ENCODE measurements at places on chromosomes 5 and 9.

DNA sequence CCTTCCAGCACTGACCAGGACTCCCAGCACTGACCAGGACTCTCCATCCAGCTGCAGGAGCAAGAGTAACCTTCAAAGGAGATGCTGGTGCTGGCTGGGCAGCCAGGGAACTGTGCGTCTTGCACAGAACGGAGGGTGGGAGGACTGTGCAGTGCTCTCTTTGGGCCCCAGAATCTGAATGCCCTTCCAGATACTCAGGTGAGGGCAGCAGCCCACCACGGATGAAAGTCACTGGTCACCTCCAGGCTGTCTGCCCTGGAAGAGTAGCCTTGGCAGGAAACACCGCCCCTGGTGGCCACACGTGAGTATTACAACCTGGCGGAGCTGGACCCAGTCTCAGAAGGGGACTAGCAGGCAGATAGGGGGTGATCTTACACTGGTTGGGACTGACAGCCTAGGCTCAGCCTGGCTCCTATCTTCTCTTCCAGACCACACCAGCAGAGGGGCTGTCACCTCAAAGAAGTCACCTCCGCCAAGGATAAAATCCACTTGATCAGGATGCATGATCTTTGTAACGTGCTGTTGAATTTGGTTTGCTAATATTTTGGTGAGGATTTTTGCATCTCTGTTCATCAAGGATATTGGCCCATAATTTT is 4.8 kb upstream of the SARDH start:
- peak; percentile 95 for DNase-seq

DNA sequence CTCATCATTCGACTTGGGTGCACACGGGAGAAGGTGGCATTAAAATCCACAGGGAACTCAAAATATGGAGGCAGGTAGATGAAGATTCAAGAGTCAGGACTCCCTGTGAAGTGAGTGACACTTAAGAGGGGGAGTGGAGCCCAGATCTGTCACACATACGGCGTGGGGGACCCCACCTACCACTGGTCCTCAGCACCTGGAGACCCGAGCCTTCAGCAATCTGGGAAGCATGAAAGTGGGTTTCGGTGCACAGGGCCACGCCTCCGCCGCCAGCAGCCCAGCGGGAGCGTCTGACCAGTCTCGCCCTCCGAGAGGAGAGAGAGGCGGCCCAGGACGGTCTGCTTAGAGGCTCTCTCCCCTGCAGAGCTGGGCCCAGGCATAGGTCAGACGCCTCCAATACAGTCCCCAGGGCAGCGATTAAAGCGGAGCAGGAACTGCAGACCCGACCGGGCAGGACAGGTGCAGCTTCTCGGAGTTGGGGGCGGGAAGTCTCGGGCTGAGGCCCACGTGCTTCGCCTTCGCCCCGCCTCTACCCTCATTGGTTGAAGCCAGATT is 639 bp upstream of the SLC2A8 start:
- DNase-seq: no peak

DNA sequence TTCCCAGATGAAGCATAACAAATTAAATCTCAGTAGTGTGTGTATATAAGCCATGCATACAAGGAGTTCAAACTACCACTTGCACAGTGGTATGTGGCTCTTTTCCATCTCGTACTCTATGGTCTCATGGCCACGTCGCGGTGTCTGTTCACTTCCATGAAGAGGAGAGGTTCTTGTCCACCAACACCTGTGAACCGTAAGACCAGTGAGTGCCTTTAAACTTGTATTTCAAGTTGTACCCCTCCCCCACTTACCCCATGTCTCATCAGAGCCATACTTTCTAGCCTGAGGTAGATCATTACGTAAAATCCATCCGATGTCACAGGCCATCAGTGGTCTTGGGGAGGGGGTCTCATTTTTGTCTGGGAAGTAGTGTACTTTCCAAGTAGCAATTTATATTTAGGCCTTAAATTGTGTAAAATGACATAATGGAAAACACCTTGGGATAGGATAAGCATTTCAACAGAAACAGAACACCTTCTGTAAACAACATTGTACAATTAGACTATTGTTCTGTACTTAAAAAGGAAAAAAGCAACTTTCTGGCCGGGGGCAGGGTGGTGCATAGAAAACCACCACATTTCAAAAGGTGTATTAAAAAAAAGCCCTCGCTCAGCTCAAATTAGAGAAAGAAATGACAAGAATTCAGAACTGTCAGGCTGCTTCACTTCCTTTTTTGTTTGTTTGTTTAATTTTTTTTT is 163.0 kb downstream of the SMARCA2 start:
- DNase-seq: no peak

- no peak for DNase-seq
These were observed 691.0 kb downstream of the PTPRD start for GRCh38 chr9:9921805-9922204.

DNA sequence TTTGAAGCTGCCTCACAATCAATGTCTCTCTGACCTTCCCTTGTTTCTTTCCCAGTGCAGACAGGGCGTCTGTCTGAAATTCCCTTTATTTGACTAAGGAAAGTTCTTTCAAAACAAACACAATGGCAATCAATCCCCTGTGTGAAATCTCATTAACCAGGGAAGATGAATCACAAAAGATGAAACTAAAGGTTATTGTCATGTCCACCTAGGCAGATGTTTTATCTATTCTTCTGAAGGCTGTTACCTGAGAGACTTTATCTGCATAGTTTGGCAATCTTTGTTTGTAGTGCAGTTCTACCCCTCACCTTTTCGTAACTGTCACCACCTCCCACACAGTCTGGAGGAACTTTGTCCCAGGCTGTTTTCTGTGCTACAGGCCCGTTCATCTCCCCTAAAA is 217.5 kb upstream of the RIOK2 start:
- DNase-seq: no peak

- no peak for DNase-seq
These were observed 2.4 kb downstream of the GLIPR2 start for GRCh38 chr9:36138901-36139300.

GRCh38 chr5:146849694-146850303 is 28.8 kb downstream of the PPP2R2B start:
- no peak for DNase-seq

DNA sequence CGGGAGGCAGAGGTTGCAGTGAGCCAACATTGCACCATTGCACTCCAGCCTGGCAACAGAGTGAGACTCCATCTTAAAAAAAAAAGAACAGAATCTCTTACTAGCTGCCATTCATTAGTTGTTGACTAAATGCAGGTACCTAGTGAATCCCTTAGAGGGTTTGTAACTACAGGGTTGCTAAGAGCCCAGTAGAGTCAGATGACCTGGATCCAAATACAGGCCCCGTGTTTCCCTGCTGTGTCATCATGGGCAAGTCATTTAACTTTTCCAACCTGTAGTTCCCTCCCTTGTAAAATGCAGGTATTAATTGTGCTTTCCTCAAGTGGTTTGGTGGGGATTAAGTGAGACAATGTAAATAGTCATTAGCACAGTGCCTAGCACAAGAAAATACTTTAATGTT is 32.8 kb downstream of the PLAC8L1 start:
- DNase-seq: no peak

- no peak for DNase-seq
These were observed 13.2 kb upstream of the C5orf58 start for GRCh38 chr5:170219615-170220014.

DNA sequence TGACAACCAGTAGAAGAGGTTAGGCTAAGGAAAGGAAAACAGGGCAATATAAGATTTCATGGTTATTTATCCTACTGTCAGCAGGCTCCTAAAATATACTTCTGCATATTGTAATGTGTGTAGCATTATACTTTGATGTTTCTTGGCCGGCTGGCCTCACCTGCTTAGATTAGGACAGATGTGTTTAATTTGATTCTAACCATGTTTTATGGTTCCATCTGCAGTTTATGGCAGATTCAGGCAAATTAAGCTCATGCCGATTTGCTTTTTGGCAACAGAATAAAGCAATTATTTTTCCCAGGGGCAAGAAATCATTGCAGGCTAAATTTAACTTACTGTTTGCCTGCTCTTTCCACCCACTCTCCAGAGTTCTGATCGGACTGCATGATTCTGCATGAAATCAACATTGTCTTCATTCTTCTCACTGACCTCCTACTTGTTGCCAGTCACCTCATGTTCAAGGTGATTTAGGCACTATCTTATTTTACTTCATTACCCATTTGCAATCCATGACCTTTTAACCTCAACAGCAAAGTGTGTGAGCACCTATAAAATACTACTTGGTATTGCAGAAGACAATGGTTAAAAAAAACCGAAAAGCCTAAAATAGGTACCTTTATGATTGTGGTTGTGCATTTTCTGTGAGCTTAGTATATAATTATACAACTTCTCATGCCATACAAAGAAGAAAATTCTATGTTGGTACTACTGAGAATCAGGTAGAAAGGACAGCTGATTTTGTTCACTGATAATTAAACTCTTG is 125.2 kb downstream of the EDIL3 start:
- DNase-seq: no peak

GRCh38 chr5:85760519-85760918 is 857.2 kb upstream of the COX7C start:
- DNase-seq: no peak

DNA sequence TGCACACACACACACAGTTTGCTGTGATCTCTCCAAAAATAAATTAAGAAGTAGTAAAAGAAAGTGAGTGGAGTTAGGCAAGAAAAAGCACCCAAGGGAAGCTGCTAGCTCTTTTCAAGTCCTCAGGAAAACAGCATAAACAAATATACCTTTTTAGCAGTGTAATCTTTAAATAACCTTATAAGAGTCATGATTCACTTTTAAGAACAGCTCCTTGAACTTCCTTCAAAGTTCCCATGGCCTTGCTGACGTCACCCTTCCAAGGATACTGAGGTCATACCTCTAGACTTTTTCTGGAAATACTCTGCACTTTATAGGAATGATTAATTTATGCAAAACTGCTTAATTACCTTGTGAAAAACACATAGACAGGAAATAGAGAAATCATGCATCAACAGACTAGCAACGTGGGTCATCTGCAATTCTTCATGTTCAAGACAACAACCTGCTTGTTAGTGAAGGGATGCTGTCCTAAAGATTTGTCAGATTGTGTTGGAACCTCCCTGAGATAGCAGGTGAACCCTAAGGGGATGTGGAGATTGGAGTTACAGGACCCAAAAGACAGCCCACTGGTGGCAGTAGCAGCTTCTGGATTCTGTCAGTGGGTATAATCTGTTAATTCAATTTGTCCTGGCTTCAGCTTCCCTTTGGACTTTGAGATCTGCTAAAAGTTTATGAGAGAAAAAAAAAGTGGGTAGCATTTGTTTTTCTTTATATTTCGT is 229.0 kb downstream of the ELAVL2 start:
- DNase-seq: no peak

DNA sequence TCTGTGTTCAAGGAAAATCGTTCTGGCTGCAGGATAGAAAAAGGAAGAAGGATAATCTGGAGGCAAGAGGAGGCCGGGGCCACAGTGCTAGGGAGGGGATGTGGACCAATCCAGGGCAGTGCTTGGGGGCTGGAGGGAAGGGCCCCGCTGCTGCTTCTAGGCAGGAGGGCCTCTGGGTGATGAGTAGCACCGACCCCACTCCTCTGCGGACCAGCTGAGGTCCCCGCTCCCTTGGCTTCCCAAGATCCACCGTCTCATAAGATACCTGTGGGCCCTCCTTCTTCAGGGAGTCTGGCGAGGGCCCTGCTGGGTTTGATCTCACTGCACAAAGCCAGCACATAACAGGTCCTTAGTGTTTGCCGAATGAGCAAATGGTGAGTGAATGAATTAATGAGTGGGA is 93.5 kb upstream of the MVB12B start:
- no peak for DNase-seq

DNA sequence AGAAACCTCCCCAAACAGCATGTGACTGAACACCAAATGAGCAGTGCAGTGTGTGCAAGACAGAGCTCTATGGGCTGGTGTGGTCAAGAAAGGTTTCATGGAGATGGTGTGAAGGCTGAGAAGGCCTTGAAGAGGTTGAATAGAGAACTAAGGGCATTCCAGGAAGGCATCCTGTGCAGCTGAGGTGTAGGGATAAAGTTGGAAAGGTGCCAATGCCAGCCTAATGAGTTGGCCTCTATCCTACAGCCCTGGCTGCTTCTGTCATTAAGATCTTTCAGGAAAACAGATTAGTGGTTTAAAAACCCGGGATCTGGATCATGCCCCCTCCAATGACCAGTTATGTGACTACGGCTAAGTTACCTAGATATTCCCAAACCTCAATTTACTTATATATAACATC is 4.0 kb downstream of the HDAC3 start:
- DNase-seq: no peak

DNA sequence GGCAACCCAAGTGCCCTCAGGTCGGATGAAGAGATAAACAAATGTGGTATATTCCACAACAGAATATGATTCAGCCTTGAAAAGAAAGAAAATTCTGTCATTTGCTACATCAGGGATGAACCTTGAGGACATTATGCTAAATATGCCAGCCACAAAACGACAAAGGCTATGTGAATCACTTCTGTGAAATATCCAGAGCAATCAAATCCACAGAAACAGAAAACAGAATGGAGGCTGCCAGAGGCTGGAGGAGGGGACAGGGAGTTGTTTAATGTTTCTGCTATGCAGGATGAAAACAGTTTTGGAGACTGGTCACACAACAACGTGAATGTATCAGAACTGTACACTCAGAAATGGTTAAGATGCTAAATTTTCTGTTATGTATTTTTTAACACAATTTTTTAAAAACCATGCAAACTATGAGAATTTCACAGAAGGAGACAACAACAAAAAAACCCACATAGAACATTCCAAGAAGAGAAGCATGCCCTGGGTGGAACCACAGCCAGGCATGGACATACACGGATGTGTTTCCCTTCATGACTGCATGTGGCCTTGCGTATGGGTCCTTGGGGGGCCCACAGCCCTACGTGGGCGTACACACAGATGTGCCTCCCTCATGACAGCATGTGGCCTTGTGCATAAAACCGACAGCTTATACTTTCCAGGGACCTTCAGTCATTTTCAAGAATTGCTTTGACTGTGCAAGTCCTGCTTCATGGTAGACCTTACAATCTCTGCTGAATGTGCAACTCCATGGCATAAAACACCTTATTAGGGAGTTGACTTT is 146.7 kb downstream of the ROR2 start:
- DNase-seq: no peak

DNA sequence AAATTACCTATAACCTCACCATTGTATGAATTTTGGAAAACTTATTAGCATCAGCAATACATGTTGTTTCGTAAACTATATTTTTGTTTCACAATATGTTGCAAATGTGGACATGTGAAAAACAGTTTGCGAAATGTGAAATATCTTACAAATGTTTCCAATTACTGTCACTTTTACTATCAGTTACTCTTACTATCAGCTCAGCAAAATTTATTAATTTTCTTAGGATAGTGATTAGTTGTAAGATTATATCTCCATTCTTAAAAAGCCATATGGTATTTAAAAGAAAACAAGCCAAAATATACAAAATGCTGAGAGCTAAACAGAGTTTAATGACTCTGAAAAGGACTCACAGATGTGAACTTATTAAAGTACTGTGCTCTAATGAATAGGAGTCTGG is 111.9 kb upstream of the LPAR1 start:
- DNase-seq: no peak

DNA sequence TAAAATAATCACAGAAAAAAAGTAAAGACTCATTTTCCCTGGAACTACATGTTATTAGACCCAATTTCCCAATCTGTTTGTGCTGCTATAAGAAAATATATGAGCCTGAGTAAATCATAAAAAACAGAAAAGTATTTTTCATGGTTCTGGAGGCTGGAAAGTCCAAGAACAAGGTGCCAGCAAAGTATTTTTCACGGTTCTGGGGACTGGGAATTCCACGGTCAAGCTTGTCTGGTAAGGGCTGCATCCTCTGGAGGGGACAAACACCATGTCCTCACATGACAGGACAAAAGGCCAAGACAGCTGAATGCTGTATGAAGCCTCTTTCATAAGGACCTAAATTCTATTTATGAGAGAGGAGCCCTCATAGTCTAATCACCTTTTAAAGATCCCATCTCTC is 172.3 kb downstream of the PLPPR1 start:
- DNase-seq: no peak

GRCh38 chr5:96149546-96149945 is 187.9 kb upstream of the ELL2 start:
- DNase-seq: no peak

All from glutamatergic neuron (in vitro differentiated cells).